ENCODE measurements at places on chromosomes 2 and 18. TPM values are rescaled to one million over a fixed set of nuclear protein-coding genes. Genes with fewer than 3 reads are reported as not detected.

Gene SEMA4C
- polyA plus RNA-seq = 41.1 TPM

Gene SLC11A1
- polyA plus RNA-seq = 0.95 TPM

Gene ADD2
- polyA plus RNA-seq = 4.6 TPM

Gene SLC23A3
- polyA plus RNA-seq = 4.3 TPM

Gene SP100
- polyA plus RNA-seq = 61.2 TPM

Gene TMEM182
- 9.4 TPM for polyA plus RNA-seq

Gene PROKR1
- 0.08 TPM for polyA plus RNA-seq

Gene VAMP8
- 51.8 TPM for polyA plus RNA-seq

Gene CENPA
- 27.0 TPM for polyA plus RNA-seq

Gene ST6GAL2
- polyA plus RNA-seq = 3.7 TPM

Gene OTOS
- polyA plus RNA-seq = not detected

Gene SMYD1
- polyA plus RNA-seq = 0.20 TPM

Gene LRP2
- 4.3 TPM for polyA plus RNA-seq

Gene RPRM
- 1.9 TPM for polyA plus RNA-seq

Gene ZNF396
- polyA plus RNA-seq = 2.4 TPM

Gene PRSS56
- not detected for polyA plus RNA-seq

Gene EVX2
- polyA plus RNA-seq = not detected

Data from left lung (tissue), 14 donors.